Ascending aorta (tissue), 2 donors: ENCODE measurements at places on chromosomes 5 and 9. TPM values are rescaled to one million over a fixed set of nuclear protein-coding genes. Genes with fewer than 3 reads are reported as not detected.
A peak's percentile ranks its signal among the peaks of the same experiment; 100 is the strongest.

GRCh38 chr9:87178302-87178701 is 231.0 kb upstream of the GAS1 start:
- H3K4me1 ChIP-seq = no peaks in the 10 kb centered on the region
- no peaks in the 10 kb centered on the region for H3K27me3 ChIP-seq
- H3K4me3 ChIP-seq = no peak overlapping the region
- H3K27ac ChIP-seq = no peak overlapping the region
- DNase-seq = no peak

DNA sequence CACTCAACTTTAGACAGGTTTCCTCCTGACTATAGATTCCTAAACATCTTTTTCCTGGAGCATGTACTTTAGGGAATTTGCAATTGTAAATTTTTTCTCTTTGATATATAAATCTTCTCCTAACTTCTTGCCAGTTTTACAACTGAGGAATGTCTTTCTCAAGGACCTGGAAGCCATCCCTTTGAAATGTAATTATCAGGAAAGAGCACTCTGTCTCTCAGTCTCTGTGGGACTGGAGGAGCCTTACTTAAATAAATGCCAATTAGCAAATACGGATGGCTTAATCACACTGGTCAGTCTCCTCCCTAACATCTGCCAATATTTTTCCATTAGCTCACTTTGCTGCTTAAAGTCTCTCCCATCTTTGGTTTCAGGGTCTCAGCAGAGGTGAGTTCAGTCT is 344.3 kb upstream of the ARRDC3 start:
- no peak overlapping the region for H3K4me3 ChIP-seq
- H3K27me3 ChIP-seq = no peaks in the 10 kb centered on the region
- H3K36me3 ChIP-seq = no peaks in the 10 kb centered on the region
- no peaks in the 10 kb centered on the region for H3K4me1 ChIP-seq

DNA sequence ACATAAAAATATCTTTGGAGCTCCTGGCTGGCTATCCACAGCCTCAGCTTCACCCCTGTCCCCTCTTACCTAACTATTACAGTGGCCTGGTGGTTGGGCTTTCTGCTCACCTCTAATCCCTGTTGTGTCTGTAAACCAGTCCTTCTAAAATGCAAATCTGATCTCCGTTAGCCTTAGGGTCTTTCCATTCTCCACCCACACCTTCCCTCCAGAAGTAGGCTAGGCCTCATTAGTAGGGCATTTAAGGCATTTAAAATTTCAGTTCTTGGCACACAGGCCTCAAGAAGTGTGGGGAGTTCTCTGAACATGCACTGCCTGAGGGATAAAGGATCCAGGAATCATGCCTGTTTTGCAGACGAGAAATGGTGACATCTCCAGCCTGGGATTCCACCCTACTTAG is 26.4 kb upstream of the STC2 start:
- DNase-seq = no peak
- H3K27ac ChIP-seq = no peak overlapping the region
- no peaks in the 10 kb centered on the region for H3K36me3 ChIP-seq
- no peak overlapping the region for H3K4me3 ChIP-seq

DNA sequence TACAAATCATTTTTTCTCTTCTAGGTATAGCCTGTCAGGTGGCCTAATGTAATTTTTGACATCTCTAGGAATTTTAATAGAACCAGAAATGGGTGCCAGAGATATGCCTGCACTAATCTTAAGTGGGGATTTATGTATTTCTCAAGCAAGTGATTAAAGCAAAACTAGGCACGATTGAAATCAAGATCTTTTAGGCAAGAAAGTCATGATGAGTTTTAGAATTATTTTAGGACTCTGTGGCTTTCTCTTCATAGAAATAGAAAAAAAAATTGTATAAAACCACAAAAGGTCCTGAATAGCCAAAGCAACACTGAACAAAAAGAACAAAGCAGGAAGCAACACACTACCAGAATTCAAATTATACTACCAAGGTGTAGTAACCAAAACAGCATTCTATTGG is 952 bp upstream of the AMACR start:
- peaks cover 12% of the 10 kb centered on the region for H3K4me1 ChIP-seq
- H3K27me3 ChIP-seq = no peaks in the 10 kb centered on the region
- peak overlapping the region; percentile 73 for H3K4me3 ChIP-seq

DNA sequence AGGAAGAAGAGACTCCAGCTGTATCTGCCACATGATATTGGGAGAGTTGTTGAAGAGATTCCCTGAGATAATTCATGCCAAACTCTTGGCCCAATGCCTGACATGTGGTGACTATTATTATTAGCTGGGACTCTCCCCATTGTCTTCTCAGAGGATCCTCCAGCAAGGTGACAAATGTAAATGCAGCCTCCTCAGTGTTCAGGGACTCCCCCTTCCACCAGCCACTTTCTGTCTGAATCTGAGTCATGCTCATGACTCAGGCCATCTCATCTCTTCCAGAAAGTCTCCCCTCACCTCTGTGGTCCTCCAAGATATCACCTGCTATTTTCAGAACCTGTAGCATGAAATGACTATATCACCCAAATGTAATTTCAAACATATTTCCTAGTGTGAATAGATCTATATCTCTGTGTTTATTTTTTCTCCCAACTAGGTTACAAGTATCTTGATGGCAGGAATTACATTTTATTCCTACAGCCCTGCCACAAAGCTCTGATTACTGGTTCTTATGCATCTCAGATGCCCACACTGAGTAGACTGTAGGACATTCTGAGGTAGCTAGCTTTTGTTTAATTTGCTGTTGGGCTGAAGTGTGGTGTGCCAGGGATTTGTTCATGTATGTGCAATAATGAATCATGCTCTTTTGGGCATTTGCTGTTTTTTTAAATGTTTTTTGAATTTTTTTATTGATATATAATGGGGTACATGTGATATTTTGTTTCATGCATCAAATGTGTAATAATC is 126.6 kb upstream of the IL12B start:
- H3K4me1 ChIP-seq = no peaks in the 10 kb centered on the region
- no peaks in the 10 kb centered on the region for H3K36me3 ChIP-seq
- no peak overlapping the region for H3K4me3 ChIP-seq
- no peaks in the 10 kb centered on the region for H3K27me3 ChIP-seq

GRCh38 chr5:160497878-160498277 is 76.2 kb downstream of the PTTG1 start:
- no peaks in the 10 kb centered on the region for H3K4me1 ChIP-seq
- DNase-seq = no peak
- H3K27ac ChIP-seq = no peak overlapping the region
- H3K27me3 ChIP-seq = no peaks in the 10 kb centered on the region
- H3K36me3 ChIP-seq = no peaks in the 10 kb centered on the region
- no peak overlapping the region for H3K4me3 ChIP-seq

GRCh38 chr5:51024263-51024662 is 357.8 kb downstream of the PARP8 start:
- H3K4me3 ChIP-seq = no peak overlapping the region
- no peaks in the 10 kb centered on the region for H3K27me3 ChIP-seq
- DNase-seq = no peak
- H3K4me1 ChIP-seq = no peaks in the 10 kb centered on the region
- H3K27ac ChIP-seq = no peak overlapping the region

DNA sequence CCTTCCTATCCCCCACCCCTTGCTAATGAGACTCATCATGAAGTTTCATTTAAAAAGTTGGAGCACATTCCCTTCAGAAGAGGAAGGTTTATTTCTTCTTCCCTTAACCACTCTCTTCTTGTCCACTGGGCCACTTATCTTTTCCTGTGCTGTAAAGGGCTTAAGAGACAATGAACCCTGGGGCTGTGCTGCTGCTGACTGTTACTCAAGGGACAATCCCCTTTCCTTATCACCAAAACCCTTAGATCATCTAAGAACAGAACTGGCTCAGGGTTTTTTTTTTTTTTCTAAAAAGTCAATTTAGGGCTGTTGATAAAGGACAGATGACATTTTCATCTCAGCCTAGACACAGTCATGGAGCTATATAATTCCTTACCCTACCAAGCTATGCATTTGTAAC is 29.6 kb downstream of the CAPSL start:
- DNase-seq = no peak
- no peaks in the 10 kb centered on the region for H3K4me1 ChIP-seq
- H3K27ac ChIP-seq = no peak overlapping the region
- H3K4me3 ChIP-seq = no peak overlapping the region

DNA sequence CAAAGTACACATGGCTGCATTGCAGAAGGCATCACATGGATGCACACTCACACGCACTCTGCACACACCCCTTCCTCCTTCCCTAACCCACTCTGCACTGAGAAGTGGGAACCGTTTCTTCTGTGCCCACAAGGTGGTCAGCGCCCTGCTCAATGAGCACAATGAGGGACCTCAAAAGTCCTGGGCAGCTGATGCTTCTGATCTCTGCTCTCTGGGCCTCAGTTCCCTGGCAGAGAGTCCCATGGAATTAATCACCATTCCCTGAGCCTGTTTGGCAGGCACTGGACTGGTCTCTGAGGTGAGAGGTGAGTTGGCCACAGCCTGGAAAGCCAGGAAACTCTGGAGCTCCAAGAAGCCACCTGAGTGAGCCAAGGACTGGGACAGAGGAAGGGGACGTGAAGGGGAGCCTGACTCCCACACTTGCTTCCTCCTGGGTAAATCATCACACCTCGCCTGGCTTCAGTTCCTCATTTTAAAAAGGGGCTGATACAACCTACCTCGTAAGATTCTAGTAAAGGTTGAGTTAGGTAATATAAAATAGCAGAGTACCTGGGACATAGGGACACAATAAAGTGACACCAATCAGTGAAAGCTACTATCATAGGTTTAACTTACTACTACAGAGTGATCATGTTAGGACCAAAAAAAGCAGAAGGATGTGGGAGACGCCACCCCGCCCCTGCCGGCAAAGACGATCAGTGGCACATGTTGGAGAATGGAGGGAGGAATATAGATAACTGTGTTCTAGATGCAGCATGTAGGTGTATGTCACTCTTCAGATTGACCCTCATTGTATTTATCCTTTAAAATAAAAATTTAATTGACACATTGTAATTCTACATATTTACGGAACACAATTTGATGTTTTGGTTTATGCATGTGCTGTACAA is 21.1 kb upstream of the IGFBPL1 start:
- H3K27ac ChIP-seq = no peak overlapping the region
- no peaks in the 10 kb centered on the region for H3K4me1 ChIP-seq
- no peaks in the 10 kb centered on the region for H3K36me3 ChIP-seq
- H3K27me3 ChIP-seq = no peaks in the 10 kb centered on the region
- DNase-seq = no peak

- no peak overlapping the region for H3K4me3 ChIP-seq
- no peak for DNase-seq
- peak overlapping the region; percentile 28 for H3K27ac ChIP-seq
- peaks cover 26% of the 10 kb centered on the region for H3K4me1 ChIP-seq
- no peaks in the 10 kb centered on the region for H3K27me3 ChIP-seq
These were observed 2.6 kb downstream of the IRF1 start for GRCh38 chr5:132487841-132488555.

DNA sequence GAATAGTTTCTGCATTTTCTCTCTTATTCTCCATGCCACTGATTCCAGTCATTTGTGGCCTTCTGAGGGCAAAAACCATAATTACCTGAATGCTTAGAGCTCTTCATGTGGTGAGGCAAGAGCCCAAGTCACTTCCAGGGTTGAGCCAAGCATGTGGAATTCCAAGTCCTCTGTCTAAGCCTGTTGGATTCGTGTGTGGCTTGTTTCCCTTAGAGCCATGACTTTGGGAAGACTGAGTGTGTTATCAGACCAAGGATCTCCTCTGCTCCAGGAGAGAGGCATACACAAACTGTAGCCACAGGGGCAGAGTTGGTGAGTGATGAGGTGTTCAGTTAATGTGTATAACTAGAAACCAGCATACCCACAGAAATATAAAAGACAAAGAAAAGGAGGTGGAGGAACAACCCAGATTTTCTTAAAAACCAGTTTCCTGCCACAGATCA is 27.1 kb downstream of the SLC22A5 start:
- H3K27me3 ChIP-seq = no peaks in the 10 kb centered on the region
- H3K4me3 ChIP-seq = no peak overlapping the region
- H3K27ac ChIP-seq = no peak overlapping the region
- peaks cover 24% of the 10 kb centered on the region for H3K36me3 ChIP-seq
- H3K4me1 ChIP-seq = no peaks in the 10 kb centered on the region

DNA sequence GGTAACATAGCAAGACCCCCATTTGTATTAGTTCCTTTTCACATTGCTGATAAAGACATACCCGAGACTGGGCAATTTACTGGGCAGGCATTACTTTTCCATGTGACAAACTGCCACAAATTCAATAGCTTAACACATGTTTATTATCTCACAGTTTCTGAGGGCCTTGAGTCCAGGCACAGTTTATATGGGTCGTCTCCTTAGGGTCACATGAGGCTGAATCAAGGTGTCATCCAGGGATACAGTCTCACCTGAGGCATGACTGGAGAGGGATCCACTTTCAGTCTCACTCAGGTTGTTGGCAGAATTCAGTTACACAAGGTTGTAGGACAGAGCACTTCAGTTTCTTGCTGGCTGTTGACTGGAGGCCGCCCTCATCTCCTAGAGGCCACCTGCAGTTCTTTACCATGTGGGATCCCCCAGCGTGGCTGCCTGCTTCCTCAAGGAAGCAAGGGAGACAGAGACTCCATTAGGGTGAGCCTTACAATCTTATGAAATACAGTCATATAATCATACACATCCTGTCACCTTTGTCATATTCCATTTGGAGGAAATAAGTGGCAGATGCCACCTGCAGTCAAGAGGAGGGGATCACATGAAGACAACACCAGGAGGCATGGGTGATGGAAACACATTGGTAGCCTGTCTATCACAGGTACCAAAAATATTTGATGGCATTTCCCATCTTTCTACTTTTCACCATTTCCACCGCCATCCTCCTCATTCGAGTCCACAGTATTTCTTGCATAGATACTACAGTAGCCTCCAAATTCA is 15.1 kb upstream of the ERAP1 start:
- no peak overlapping the region for H3K4me3 ChIP-seq
- no peaks in the 10 kb centered on the region for H3K27me3 ChIP-seq

FOXI1 gene
- total RNA-seq = not detected

SLC6A18 gene
- total RNA-seq = not detected

STPG3 gene
- total RNA-seq = not detected

KIAA0825 gene
- 2.4 TPM for total RNA-seq

CCNO gene
- 43.2 TPM for total RNA-seq
